ENCODE measurements at places on chromosomes 3 and 15.

DNA sequence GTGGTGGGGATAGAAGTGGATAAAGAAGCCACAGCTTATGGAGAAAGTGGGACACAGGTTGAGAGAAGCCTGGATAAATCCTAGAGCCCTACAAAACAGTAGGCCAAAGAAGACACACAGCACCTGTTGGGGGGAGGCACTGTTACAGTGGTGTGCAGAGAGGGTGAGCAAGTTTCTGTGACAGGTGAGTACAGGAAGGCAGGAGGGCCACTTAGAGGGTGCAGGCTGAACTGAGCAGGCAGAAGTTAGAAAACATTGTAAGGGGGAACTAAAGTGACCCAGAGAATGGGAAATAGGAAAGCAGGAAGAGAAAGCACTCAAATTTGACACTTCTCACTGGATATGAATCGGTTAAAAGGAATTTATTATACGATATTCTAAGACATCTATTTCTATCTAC is 146.1 kb upstream of the TMCO5A start:
- DNase-seq = no peak

DNA sequence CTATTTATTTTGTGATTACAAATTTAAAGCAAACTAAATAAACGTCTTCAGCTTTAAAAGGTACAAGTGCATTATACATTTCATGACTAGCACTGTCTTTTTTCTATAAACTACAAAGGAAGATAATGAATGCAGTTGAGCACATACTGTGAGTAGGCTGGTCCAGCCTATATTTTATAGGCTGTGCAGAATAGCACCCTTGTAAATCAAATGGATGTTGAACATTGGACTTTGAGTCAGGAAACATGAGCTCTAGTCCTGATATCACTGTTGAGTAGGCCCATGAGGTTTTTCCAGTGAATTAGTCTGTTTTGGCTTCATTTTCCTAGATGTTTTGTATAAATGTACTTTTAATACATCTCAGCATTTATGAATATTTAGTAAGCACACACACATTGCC is 447.3 kb upstream of the KCNMB2 start:
- DNase-seq = no peak

DNA sequence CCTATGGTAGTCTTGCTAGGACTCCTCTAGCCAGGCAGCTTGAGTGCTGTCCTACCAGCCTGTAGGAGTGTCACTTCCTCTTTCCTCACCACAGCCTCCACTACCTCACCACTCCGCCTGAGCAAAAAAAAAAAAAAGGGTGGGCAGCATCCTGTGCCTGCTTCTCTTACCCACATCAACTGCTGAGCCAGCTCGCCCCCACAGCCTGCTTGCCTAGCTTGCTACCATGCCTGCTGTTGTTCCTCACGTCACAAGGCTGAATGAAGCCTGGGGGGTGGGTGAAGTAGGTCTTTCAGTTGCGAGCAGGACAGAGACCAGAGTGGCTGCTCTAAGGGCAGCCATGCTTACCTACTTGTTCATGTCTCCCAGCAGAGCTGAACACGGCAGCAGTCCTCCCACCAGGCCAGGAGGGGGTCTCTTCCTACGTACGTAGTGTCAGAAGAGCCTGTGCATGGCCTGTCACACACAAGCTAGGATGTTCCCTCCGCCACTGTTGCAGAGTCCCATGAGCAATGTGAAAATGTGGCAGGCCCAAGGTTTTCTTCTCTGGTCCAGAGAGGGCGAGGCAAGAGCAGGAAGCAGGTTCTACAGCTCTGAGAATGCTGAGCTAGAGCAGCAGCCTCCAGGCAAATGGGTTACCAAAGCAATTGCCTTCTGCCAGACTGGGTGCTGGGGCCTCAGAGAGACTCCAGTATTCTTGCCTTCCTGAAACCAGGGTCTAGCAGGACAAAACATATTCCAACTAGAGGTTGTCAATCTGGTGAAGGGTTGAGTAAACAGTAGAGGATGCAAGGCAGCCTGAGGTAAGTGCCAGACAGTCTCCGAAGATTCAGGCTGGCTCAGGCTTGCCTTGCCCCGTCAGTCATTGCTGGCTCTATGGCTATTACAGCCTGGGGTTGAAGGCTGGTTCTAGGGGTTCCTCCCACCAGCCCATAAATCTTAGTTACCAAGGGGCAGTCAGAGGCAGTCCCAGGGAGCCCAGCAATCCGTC is 8.1 kb downstream of the PPM1M start:
- DNase-seq = no peak

DNA sequence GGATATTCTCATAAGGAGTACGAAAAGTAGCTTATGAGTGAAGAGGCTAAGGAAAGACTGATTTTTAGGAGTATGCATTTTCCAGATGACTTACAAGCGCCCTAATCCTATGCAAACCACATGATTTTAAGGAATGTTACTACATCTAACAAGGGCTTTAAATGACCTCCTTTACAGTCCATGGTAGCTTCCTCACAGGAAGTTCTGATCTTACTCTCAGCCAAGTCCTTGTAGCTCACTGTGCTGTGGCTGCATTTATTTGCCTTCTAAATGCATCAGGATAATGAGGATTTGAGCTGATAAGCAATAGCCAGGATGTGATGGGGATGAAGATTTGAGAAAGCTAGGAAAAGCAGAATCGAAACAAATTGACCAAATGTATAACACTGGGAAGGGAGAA is 896.0 kb downstream of the MCTP2 start:
- no peak for DNase-seq

- DNase-seq = no peak
Measured at GRCh38 chr3:41111011-41111410, 88.3 kb upstream of the CTNNB1 start.
